T-cell (primary cell): ENCODE measurements at places on chromosomes 7 and 10. TPM values are rescaled to one million over a fixed set of nuclear protein-coding genes. Genes with fewer than 3 reads are reported as not detected.

DNA sequence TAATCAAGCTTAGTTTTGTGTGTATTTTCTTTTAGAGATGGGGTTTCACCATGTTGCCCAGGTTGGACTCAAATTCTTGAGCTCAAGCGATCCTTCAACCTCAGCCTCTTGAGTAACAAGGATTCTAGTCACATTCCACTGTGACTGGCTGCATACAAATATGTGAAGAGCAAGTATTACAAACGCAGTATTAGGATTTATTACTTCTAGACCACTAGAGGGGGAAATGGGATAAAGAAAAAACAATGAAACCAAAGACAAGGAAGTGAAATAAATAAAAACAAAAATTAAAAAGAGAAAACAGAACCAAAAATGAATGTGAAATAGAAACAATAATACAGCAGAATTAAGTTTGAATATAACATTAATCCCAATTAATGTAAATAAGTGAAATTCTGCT lies 308.7 kb downstream of the ANKRD30A start:
- no peak overlapping the region for H3K27ac ChIP-seq
- DNase-seq = no peak
- H3K4me1 ChIP-seq = no peaks in the 10 kb centered on the region
- no peaks in the 10 kb centered on the region for H3K36me3 ChIP-seq
- H3K27me3 ChIP-seq = no peaks in the 10 kb centered on the region

The IL6 gene
- total RNA-seq = not detected

The NXPH1 gene
- total RNA-seq = not detected

DNA sequence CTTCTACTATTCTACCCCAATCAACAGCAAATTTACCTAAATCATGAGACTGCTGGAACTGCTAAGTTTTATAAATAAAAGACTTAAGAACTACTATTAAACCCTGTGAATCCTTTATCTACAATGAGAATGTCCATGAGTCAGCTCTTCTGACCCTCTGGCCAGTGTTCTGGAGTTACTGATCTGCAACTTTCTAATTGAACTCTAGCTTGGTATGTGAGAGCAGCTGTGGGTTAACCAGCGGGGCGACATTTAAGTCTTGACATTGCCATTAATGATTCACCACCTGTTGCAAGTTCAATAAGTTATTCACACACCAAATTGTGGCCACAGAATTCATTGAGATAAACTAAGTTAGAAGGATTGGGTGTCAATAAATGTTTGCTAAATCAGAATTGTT lies 359.8 kb downstream of the PCDH15 start:
- H3K27ac ChIP-seq = no peak overlapping the region
- DNase-seq = no peak
- no peak overlapping the region for H3K4me3 ChIP-seq

The MAP3K8 gene
- 3.5 TPM for total RNA-seq

DNA sequence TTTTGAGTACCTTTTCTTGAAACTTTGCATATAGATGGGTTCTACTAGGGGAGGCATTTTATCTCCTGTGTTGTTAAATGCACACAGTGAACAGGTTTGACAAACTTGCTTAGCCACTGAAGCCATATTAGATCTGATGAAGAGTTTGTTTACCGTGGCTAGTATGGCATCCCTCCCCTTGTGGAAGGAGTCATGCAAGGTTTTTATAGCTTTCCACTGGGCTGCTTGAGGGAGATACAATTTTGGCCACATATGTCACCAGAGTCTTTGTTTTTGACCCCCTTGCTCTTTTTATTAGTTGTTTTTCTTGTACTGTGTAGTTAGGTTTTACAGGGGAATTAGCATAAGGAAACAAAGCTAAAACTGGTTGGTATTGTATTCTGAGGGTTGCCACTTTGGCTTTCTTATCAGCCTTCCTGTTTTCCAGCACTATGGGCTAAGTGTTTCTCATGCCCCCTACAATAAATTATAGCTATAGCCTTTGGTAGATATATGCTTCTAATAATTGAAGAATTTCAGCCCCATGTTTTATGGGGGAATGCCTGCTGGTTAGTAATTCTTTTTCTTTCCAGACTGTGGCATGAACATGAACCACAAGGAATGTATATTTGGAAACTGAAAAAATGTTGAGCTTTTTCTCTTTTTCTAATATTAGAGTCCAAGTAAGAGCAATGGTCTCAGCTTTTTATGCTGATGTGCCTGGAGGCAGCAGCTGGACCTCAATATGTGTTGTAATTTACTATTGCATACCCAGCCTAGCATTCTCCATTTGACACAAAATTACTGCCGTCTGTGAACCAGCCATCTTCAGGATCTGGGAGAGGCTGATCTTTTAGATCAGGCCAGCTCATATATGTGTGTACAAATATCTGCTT lies 18.4 kb upstream of the STEAP2 start:
- no peak for DNase-seq
- no peak overlapping the region for H3K4me3 ChIP-seq
- H3K4me1 ChIP-seq = no peaks in the 10 kb centered on the region
- no peaks in the 10 kb centered on the region for H3K27me3 ChIP-seq
- no peak overlapping the region for H3K27ac ChIP-seq
- no peaks in the 10 kb centered on the region for H3K36me3 ChIP-seq

GRCh38 chr7:90472805-90473540 lies 3.5 kb downstream of the PTTG1IP2 start:
- H3K36me3 ChIP-seq = no peaks in the 10 kb centered on the region
- no peaks in the 10 kb centered on the region for H3K4me1 ChIP-seq
- H3K27ac ChIP-seq = no peak overlapping the region
- no peak for DNase-seq
- no peaks in the 10 kb centered on the region for H3K27me3 ChIP-seq

DNA sequence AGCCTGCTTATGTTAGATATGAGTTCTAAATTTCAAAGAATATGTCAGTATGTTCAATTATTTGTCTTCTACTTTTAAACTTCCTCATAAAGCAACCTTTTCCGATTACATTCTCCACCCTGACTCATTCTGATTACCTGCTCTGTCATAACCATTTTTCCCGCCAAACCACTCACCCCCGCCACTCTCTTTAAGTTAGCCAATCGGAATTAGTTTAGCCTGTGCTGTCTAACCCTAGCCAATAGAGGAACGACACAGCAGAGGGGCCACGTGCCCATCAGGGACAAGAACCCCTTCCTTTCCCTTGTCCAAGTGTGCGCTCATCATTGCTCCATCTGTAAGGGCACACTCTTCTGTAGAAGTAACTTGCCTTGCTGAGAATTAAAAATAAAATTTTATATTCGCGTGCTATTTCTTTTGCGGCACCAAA lies 91.4 kb downstream of the CCDC71L start:
- H3K4me3 ChIP-seq = no peak overlapping the region
- no peaks in the 10 kb centered on the region for H3K36me3 ChIP-seq
- DNase-seq = no peak
- no peaks in the 10 kb centered on the region for H3K4me1 ChIP-seq
- H3K27ac ChIP-seq = no peak overlapping the region
- no peaks in the 10 kb centered on the region for H3K27me3 ChIP-seq

DNA sequence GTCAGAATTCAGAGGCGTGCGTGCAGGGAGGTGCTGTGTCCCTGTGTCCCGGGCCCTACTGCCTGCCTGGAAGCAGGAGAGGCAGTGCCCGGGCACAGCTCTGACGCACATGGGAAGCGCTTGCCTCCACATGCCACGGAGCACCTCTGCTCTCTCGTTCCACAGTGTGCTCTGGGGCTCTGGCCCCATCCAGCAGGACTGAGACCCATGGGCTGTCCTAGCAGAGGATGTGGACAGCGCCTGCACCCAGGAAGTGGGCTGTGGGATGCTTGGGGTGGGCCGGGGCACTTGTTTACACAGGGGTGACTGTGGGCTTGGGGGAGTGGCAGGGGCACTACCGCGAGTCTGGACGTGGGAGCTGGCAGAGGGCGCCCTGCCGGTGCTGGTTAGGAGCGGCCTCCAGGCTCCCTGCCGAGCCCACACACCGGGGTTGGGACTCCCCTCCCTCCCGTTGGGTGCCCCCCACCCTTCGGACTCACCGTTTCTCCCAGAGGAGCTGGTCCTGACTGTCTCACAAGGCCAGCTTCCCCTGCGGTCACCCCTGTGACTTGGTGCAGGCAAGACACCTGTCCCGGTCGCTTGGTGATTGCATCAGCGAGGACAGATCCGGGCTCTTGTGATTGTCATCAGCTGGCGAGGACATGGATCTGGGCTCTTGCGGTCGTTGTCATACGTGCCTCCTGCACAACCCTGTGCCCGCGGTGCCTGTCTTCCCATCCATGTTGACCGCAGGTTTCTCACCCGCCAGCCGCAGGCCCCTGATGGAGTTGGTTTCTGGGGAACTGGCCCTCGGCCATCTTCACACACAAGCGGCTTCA lies 83.1 kb downstream of the NKX6-2 start:
- H3K4me1 ChIP-seq = no peaks in the 10 kb centered on the region
- H3K36me3 ChIP-seq = peaks cover 6% of the 10 kb centered on the region
- H3K27ac ChIP-seq = no peak overlapping the region
- DNase-seq = no peak

DNA sequence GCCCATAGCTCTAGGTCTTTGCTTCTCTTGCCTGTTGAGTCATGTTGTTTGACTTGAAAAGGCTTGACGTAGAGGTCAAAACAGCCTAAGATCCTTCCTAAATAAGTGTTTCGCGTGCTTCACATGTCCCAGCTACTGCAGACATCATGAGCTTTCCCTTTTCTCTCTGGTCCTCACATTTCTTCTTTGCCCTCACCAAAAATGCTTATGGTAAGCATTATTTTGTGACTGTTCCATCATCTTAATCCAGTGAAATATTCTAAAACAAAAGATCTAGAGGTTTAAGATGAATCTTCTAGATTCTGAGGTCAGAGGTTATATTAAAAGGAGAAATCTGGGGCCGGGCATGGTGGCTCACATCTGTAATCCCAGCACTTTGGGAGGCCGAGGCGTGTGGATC lies 8.5 kb upstream of the ACSL5 start:
- H3K27me3 ChIP-seq = no peaks in the 10 kb centered on the region
- H3K36me3 ChIP-seq = no peaks in the 10 kb centered on the region
- H3K4me3 ChIP-seq = no peak overlapping the region
- H3K4me1 ChIP-seq = peaks cover 47% of the 10 kb centered on the region
- DNase-seq = no peak
- no peak overlapping the region for H3K27ac ChIP-seq

- H3K27ac ChIP-seq = no peak overlapping the region
- no peaks in the 10 kb centered on the region for H3K36me3 ChIP-seq
- H3K4me3 ChIP-seq = no peak overlapping the region
These were observed 27.8 kb downstream of the MKX start for GRCh38 chr10:27717861-27718260.

The ATOH7 gene
- not detected for total RNA-seq

GRCh38 chr10:88896372-88896993 lies 16.4 kb downstream of the STAMBPL1 start:
- peaks cover 3% of the 10 kb centered on the region for H3K36me3 ChIP-seq
- no peak overlapping the region for H3K27ac ChIP-seq
- peaks cover 5% of the 10 kb centered on the region for H3K4me1 ChIP-seq
- no peak for DNase-seq
- no peak overlapping the region for H3K4me3 ChIP-seq

DNA sequence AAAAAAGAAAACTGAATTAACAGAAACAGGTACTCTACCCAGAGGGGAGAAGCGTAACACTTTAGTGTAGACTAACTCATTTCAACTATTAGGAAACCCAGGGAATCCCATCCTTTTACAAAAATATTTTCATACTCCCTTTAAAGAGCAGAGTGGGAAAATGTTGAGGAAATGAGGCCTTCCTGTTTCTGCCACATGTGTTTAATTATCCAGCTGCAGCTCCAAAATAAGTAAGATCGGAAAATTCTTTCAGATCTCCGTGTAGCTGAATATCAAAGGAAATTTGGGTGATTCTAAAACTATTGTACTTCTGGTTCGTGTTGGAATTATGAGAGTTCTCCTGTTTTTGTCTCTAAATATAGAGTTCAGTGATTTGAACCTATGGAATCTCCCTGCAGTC lies 58.0 kb upstream of the CAV2 start:
- DNase-seq = no peak
- H3K27ac ChIP-seq = no peak overlapping the region
- H3K27me3 ChIP-seq = no peaks in the 10 kb centered on the region
- H3K4me1 ChIP-seq = no peaks in the 10 kb centered on the region

DNA sequence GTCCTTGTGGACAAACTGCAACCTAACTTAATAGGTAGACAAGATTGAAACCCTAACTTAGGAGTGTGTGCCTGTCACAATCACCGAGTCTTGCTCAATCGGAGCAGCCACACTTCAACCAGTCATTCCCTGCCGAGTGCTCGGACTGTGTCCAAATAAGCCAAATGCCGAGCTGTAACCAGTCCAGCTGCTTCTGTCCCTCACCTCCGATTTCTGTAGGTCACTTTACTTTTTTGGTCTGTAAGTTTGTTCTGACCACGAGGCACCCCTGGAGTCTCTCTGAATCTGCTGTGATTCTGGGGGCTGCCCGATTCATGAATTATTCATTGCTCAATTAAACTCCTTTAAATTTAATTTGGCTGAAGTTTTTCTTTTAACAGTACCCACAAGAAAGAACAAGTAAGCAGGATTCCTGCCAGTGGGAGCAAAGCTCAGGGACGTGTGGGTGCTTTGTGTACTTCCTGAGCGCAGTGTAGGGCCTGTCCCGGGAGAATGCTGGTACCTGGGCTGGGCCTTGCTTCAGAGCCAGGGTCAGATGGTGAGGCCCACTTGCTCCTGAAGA lies 140.1 kb downstream of the ACTR3B start:
- no peaks in the 10 kb centered on the region for H3K4me1 ChIP-seq
- H3K27me3 ChIP-seq = no peaks in the 10 kb centered on the region
- no peak for DNase-seq
- H3K36me3 ChIP-seq = no peaks in the 10 kb centered on the region
